Lung (tissue), 17 donors: ENCODE measurements at places on chromosomes 2 and 18. TPM values are rescaled to one million over a fixed set of nuclear protein-coding genes. Genes with fewer than 3 reads are reported as not detected.

Gene SLC66A3
- total RNA-seq, result 23.4 TPM

Gene MALL
- 123 TPM for total RNA-seq

Gene POTEC
- total RNA-seq, result not detected

DNA sequence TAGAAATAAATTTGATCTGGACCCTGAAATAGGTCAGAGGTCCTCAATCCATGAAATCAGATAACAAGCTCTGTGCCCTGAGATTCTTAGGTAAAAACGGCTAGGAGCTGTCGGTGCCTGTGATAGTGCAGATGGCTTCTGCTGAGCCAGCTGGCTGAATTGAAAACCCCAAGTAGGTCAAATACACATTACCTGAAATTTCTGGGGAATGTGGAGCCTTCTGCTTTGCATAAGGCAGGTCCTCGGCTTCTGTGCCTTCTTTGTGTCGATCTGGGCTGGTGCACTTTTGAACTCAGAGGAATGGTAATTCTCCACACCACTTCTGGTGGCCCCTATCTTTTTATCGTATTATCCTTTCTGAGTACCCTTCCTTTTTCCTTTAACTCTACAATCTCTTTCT is 66.6 kb downstream of the CNTNAP5 start:
- H3K4me3 ChIP-seq, result no peak overlapping the region
- no peak for DNase-seq
- no peaks in the 10 kb centered on the region for H3K4me1 ChIP-seq
- no peaks in the 10 kb centered on the region for H3K27me3 ChIP-seq
- H3K36me3 ChIP-seq, result no peaks in the 10 kb centered on the region

DNA sequence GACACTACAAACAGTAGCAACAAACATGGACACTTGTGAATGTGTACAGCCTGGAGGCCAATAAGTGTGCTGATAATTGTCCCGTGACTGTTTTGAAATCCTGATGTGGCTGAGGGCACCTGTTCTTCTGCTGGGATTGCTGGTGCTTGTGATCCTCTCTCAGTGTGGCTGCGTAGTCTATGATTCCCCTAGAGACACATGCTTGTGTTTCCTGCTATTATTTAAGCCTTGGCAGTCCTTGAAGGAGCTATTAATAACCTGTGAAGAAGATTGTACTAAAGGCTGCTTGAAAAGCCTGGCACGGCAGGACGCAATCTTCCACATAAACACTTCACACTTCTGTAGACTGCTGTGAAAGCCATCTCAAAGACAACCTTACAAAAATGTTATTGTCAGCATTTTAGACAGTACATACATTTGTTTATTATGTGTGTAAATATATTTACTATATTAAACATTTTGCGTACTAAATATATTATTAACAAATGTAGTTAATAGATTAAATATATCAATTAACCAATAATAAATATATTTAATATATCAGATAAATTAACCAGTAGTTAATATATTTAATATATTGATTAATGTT is 71.4 kb downstream of the GALR1 start:
- no peaks in the 10 kb centered on the region for H3K4me1 ChIP-seq
- peak; percentile 51 for DNase-seq
- no peak overlapping the region for H3K27ac ChIP-seq
- H3K27me3 ChIP-seq, result peaks cover 10% of the 10 kb centered on the region
- no peaks in the 10 kb centered on the region for H3K36me3 ChIP-seq

- H3K27ac ChIP-seq, result no peak overlapping the region
- H3K36me3 ChIP-seq, result peaks cover 16% of the 10 kb centered on the region
- H3K4me1 ChIP-seq, result peaks cover 5% of the 10 kb centered on the region
These were observed 64.4 kb downstream of the ANTXR1 start for GRCh38 chr2:69077252-69077950.

DNA sequence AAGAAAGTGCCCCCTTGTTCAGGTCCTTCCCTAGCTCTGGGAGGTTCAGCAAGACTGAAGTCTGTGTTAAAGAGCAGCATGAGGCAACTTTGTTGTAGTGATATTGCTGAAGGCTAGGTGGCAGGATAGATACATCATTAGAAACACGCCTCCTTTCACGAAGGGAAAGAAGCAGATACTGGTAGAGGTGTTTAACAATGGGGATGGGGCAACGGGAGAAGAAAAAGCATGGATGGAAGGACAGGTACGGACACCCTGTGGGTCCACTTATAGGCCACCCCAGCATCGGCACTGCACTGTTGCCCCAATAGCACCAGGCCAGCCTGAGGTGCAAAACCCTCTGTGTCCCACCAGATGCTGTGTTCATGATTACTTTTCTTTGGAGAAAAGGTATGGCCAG is 3.5 kb upstream of the IGFBP5 start:
- no peaks in the 10 kb centered on the region for H3K4me1 ChIP-seq
- H3K27me3 ChIP-seq, result no peaks in the 10 kb centered on the region
- no peak overlapping the region for H3K4me3 ChIP-seq
- no peak overlapping the region for H3K27ac ChIP-seq
- no peaks in the 10 kb centered on the region for H3K36me3 ChIP-seq
- peak; percentile 89 for DNase-seq

GRCh38 chr2:218743068-218743467 is 32.4 kb downstream of the TTLL4 start:
- no peaks in the 10 kb centered on the region for H3K4me1 ChIP-seq
- no peak overlapping the region for H3K27ac ChIP-seq
- no peak overlapping the region for H3K4me3 ChIP-seq

GRCh38 chr2:178345951-178346350 is 105.0 kb downstream of the PRKRA start:
- H3K4me1 ChIP-seq, result no peaks in the 10 kb centered on the region
- H3K4me3 ChIP-seq, result no peak overlapping the region
- DNase-seq, result no peak
- peaks cover 1% of the 10 kb centered on the region for H3K36me3 ChIP-seq
- H3K27me3 ChIP-seq, result no peaks in the 10 kb centered on the region
- H3K27ac ChIP-seq, result no peak overlapping the region

DNA sequence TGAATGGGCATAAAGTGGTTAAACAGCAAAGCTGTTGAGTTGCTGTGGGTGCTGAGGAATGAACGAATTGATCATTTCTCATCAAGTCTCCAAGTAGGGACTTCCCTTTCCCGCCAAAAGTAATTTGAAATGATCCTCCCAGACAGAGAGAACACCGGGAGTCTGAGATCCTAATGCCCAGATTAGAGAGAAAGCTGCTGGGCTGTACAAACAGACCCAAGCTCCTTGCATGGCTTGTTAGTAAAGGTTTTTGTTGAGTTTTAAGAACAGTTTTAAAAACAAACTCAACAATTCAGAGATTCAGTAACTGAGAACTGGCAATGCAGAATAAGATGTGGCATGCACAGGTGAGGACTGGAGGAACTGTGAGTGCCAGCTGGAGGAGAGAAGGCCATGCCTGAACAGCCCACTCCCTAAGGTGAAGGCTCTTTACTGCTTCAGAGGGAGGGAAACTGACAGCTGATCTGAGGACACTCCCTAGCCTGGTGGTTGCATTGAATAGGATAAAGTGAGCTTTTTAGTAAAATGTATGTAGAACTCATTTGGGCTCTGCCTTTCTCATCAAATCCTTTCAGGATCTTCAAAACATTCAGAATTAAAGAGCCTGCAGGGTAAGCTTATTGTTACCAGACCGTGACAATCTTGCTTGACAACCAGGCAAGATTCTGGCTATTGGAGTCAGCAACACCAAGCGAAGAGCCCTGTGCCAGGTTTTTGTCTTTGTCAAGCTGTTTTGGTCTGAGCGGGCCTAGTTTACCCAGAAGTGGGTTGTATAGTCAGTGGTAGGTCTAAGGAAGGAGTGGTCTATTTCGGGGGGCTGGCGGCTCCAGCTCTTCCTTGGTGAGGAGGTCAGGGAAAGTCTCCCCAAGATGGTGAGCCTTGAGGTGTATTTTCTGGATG is 63.2 kb upstream of the IGFBP5 start:
- no peak for DNase-seq
- H3K36me3 ChIP-seq, result no peaks in the 10 kb centered on the region
- no peak overlapping the region for H3K27ac ChIP-seq
- peaks cover 4% of the 10 kb centered on the region for H3K4me1 ChIP-seq
- no peak overlapping the region for H3K4me3 ChIP-seq
